Adipose tissue (tissue), 3 donors: ENCODE measurements at places on chromosomes 11 and 22. TPM values are rescaled to one million over a fixed set of nuclear protein-coding genes. Genes with fewer than 3 reads are reported as not detected.

The HPX gene
- polyA plus RNA-seq = not detected

The EXPH5 gene
- 0.28 TPM for polyA plus RNA-seq

The PIH1D2 gene
- 0.76 TPM for polyA plus RNA-seq

The CRYBB3 gene
- polyA plus RNA-seq = 0.17 TPM

The SLC22A12 gene
- polyA plus RNA-seq = not detected

The BBOX1 gene
- 0.13 TPM for polyA plus RNA-seq

The BEST1 gene
- 14.8 TPM for polyA plus RNA-seq

The NNMT gene
- polyA plus RNA-seq = 1,163 TPM

The OR51T1 gene
- polyA plus RNA-seq = not detected

The PKDREJ gene
- polyA plus RNA-seq = 0.06 TPM

The CARD18 gene
- not detected for polyA plus RNA-seq

The RASD2 gene
- polyA plus RNA-seq = 1.1 TPM

The CLP1 gene
- polyA plus RNA-seq = 5.5 TPM

The DMC1 gene
- polyA plus RNA-seq = 0.23 TPM

The KLHL35 gene
- 0.65 TPM for polyA plus RNA-seq

The BDNF gene
- 0.33 TPM for polyA plus RNA-seq

The SMIM35 gene
- not detected for polyA plus RNA-seq

The GLYAT gene
- 4.9 TPM for polyA plus RNA-seq
